ENCODE measurements at places on chromosomes 2 and 18. TPM values are rescaled to one million over a fixed set of nuclear protein-coding genes. Genes with fewer than 3 reads are reported as not detected.

GRCh38 chr18:48609820-48610815, 71.3 kb downstream of the CTIF start:
- no peak for DNase-seq

DNA sequence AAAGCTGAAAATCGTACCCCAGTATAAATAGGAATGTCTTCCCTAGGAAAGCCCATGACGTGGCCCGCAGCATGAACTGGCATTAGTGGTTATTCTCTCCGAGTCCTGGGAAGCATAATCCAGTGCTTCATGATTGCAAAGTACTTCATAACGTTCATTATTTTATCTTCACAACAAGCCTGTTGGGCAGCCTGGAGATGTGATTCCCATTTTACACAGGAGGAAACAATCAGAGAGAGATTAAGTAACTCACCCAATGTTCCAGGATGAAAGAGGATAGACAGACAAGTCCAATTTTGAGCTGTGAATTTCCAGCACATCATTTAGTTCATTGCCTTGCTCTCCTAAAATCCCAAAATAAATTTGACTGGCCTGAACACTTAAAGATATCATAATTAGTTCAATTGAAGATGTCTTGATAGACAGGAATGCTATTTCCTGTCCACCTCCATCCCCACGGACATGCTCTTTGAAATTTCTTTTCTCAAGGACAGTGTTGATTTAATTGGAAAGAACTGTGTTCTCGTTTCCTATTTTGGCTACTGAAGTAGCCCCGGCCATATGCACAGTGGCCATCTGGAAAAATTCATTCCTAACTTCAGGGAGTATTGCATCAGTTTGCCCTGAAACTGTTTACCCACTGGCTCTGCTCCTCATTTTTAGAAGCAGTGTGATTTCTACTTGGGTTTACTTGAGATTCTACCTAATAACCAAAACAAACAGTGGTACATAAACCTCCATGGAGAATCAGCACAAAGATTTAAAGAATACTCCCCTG, 93.9 kb downstream of the VWC2L start:
- DNase-seq: no peak

GRCh38 chr18:916562-916961, 11.9 kb downstream of the ADCYAP1 start:
- no peak for DNase-seq

- no peak for DNase-seq
These were observed 59.8 kb downstream of the ITGA4 start for GRCh38 chr2:181516992-181517391.

DNA sequence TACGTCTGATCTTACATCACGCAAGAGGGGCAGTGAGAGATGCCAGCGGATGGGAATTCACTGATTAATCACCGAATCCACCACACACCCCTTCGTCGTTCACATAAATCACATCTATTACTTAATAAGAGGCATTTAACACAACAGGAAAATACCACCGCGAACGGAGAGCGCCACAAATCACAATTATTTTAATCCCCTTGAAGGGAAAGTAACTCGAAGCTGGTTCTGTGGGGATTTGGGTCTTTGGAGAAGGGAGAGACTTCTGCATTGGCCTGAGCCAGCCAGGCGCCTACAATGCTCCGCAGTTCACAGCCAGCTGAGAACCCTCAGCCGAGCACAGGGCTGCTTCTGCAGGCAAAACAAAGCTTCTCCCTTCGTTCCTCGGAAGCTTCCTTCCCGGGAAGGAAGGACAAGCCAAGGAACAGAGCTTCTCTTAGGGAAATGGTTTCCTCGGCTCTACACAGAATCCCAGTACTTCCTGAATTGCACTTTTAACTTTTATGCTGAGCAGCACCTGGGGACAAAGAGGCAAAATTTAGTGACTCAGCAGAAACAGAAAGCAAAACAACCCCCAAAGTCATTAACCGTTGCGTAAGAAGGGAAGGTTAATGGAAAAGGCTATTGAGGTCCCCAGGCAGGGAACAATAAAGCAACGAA, at the start of gene LRP1B:
LRP1B (minus strand) TSS at position 7 of the 660 bp plus-strand sequence. CDS start 287 bp downstream, outside the sequence.
- no peak for DNase-seq

GRCh38 chr18:5197032-5197434, at the start of gene AKAIN1:
AKAIN1 (minus strand) TSS chr18:5197257; CDS start chr18:5197053, 204 bp downstream.
- DNase-seq: no peak

- DNase-seq: no peak
These were observed 2.0 kb downstream of the KCMF1 start for GRCh38 chr2:84972932-84973331.

DNA sequence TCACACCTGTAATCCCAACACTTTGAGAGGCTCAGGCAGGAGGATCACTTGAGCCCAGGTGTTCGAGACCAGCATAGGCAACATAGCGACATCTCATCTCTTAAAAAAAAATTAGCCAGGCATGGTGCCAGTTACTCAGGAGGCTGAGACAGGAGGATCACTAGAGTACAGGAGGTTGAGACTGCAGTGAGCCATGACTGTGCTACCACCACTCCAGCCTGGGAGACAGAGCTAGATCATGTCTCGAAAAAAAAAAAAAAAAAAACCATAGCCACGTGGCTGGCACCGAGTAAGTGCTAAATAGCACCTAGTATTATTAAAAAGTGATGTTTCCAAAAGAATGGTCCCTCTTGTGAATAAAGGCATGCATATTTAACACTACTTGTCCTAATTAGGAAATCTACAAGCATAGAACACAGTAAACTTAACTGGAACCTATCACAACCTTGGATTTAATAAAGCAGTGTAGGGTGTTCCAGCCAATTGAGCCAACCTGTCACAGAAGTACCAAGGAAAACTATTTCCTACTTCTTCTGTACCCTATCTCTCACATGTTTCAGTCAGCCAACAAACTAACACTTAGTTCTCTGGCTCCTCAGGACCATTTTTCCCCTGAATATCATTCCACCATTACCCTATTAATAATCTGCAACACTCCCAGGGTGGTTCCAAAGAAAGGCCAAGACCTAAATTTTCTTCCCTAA, 8.8 kb downstream of the RAB1A start:
- DNase-seq: no peak

GRCh38 chr2:27494284-27494943, 586 bp downstream of the FNDC4 start:
- no peak for DNase-seq

DNA sequence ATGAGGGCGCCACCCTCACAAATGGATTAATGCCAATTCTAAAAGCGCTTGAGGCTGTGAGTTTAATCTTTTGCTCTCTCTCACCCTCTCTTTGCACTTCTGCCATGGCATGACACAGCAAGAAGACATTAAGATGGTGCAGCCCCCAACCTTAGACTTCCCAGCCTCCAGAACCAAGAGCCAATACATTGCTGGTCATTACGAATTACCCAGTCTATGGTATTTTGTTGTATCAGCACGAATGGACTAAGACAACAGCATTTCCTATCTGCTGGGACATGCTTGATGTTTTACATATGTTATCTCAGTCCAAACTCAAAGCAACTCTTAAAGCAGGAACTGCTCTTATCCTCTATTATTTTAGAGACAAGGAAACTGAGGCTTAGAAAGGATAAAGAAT, 222.9 kb downstream of the STK39 start:
- DNase-seq: no peak

GRCh38 chr2:220175967-220176366, 548.5 kb downstream of the SLC4A3 start:
- DNase-seq: no peak

DNA sequence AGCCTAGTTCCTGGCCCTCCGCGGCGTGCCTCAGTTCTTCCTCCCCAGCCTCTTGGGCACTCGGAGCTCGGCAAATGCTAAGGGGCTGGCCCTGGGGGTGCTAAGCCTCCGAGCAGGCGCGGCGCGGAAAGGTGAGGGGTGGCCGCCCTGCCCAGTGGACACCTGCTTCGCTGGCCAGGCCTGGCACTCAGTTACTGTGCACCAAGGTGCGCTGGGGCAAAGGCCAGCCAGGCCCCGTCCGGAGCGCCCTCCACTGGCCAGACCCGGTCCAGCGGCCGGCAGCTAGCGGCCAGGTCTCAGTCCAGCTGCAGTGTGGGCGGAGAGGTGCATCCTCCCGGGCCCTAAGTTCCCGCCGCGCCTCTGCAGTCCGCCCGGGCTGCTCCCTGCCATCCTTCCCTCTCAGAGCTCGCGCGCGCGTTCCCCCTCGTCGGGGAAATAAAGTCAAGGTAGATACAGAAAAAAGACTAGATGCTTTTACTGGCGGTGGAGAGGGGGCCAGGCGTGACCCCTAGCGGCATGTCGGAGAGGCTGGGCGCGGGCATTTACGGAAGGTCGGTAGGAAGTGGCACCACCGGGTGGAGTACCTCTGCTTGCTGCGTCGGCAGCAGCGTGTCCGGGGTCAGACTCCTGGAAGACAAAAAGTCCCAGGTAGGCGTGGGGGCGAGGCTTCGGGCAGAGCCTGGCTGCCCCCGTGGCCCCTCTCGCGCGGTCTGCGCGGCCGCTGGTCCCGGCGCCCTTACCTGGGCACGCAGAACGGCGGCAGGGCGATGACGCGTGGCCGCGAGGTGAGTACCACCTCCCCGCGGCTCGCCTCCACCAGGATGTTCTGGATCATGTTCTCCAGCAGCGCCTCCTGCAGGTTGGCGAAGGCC, 9.4 kb upstream of the CRYBA2 start:
- no peak for DNase-seq

GRCh38 chr2:61493523-61493942, 22.6 kb upstream of the USP34 start:
- no peak for DNase-seq

- peak; percentile 47 for DNase-seq
These were observed 54.3 kb downstream of the HAUS1 start for GRCh38 chr18:46158499-46158898.

- DNase-seq: no peak
These were observed 353 bp upstream of the NUP35 start for GRCh38 chr2:183123959-183124221.

DNA sequence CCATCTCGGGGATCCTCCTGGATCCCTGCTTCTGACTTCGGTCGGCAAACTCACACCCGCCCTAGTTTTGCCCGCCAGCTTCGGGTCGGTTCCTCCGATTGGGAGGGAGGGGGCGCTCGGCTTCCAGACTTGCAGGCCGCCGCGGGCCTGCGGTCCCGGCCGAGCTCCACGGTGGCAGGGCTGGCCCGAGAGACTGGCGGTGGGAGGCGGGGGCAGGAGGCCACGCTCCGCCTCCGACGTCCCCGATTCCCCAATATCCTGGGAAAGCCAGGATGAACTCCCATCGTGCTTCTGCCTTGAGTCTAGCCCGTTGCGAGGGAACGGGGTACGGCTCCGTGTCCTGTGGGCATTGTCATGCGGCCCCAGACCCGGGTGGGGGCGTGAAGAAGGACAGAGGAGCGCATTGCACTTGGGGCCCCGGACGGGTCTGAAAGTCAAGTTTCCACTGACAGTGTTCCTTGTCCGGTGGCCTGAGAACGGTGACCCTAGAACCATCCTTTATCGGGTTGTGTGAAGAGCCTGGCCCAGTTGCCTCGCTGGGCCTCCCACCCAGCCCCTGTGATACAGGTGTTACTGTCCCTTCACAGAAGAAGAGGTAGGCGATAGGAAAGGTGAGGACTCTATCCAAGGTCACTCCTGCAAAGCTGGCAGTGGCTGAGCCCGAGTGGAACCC, 2.4 kb upstream of the INHBB start:
- DNase-seq: peak; percentile 97

- no peak for DNase-seq
These were observed 137.7 kb downstream of the ALPK2 start for GRCh38 chr18:58491113-58491696.

DNA sequence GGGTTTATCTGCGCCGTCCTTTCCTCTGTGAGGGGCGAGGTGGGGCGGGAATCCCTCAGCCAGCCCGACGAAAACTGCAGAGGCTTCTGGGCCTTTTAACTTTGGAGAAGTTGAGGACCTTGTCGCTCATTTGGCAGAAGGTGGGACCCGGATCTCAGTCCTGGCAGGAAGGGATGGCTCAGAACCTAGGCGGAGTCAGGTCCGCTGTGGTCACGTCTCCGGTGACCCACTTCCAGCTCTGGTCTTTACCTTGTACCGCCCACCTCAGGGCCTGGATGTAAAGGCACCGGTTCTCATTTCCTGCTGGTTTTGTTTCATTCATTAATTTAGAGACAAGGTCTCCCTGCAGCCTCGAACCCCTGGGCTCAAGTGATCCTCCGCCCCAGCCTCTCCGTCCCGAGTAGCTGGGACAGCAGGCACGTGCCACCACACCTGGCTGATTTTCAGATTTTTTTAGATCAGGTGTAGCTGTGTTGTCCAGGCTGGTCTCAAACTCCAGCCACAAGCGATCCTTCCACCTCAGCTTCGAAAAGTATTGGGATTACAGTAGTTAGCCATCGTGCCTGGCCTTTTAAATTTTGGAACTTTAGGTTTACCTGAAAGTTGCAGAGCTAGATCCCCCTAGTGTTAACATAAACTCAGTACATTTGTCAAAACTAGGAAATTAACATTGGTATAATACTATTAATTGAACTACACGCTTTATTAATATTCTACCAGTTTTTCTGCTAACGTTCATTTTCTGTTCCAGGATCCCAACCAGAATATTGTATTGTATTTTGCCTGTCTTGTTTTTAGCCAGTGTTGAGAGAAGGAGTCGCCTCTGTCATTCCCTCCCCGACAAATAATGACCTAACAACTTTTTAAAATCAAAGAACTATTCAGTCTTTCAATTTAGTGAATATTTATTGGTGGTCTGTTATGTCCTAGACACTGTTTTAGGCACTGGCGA, 852 bp downstream of the POLI start:
- DNase-seq: peak; percentile 81

- no peak for DNase-seq
These were observed 279.7 kb downstream of the MBD2 start for GRCh38 chr18:53944721-53945120.

- no peak for DNase-seq
These were observed 131.1 kb downstream of the LTBP1 start for GRCh38 chr2:33077844-33078243.

GRCh38 chr2:232292395-232293154, 86.0 kb upstream of the ALPP start:
- DNase-seq: no peak

Gene MYOM1
- total RNA-seq: 2.1 TPM

Gene CCDC85A
- 2.7 TPM for total RNA-seq

Gene STPG4
- not detected for total RNA-seq

Gene CHMP1B
- 88.0 TPM for total RNA-seq

Gene DSG1
- total RNA-seq: 1,743 TPM

Gene POTEC
- not detected for total RNA-seq

Gene CHRND
- total RNA-seq: not detected

Gene TMEM169
- total RNA-seq: 0.30 TPM

Gene CERKL
- total RNA-seq: not detected

Data from suprapubic skin (tissue), 4 donors.